SK-N-SH (cell line): ENCODE measurements at places on chromosomes 1 and 21. TPM values are rescaled to one million over a fixed set of nuclear protein-coding genes. Genes with fewer than 3 reads are reported as not detected.

Gene MACF1
- 37.6 and 45.9 TPM in 2 replicates for polyA plus RNA-seq

Gene BEST4
- polyA plus RNA-seq = 0.08 and 0.12 TPM in 2 replicates

Gene LIPI
- polyA plus RNA-seq = not detected in 2 replicates

Gene KCNJ15
- polyA plus RNA-seq = 0.02 and 0.03 TPM in 2 replicates

Gene HENMT1
- polyA plus RNA-seq = 0.03 TPM in 2 replicates
